ENCODE measurements at places on chromosomes 3 and 15.

DNA sequence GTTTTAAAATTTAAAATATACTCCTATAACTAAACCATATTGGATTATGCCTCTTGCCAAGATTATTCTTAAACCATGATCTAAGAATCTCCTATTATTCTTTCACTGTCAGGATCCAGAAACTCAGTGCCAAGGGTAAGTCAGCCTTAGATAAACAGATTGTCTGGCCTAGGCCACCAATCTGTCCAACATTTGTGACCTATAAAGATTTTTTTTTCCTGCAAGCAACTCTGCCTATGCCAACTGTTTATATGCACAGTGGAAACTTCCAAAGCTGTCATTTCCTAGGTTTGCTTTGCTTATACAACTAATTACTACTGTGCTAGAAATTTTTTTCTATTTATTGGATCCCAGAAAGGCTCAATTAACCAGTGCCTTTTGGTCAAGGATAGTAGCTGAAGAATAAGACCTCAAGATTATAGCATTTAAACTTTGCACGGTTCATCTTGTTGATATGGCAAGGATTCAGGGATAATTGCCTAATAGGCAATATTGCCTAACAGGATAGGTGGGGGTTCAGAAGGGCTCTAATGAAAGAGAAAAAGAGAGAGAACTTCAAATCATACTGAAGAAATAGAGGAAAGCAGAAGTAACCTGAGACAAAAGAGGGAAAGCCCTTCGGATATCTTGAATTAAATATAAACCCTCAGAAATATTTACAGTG, 22.8 kb downstream of the GAP43 start:
- DNase-seq = no peak

GRCh38 chr3:56704706-56705105, 21.6 kb upstream of the TASOR start:
- DNase-seq = no peak

- no peak for DNase-seq
Observed at GRCh38 chr15:78712797-78713515, 71.9 kb upstream of the CHRNB4 start.

DNA sequence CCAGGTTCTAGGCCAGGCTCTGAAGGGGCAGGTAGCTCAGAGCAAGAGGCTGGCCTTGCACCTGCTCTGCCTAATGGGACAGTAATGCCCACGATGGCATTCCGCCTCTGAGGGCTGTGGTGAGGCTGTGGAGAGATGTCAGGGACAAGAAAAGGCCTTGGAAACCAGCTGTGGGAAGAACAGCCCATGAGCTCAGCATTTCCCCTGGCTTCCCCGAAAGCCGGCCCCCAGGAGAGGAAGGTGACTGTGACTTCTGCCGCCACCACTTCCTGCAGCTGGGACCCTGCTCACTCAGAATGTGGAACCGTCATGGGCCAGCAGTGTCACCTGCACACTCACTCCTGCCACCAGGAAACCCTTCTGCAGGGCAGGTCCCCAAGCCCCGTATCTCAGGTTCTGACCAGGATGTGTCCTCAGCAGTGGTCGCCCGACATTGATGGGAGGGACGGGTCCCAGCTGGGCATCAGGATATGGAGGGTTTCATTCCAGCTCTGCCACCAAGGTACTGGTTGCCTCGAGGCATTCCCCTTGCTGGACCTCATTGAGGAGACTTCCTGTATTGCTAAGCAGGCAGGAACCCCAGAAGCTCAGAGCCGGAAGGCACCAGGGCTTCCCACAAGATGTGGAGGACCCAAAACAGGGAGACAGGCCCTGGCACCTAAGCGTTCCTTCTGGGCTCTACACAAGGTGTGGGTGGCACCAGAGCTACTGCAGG, 30.7 kb downstream of the SEMA7A start:
- peak; percentile 11 for DNase-seq

DNA sequence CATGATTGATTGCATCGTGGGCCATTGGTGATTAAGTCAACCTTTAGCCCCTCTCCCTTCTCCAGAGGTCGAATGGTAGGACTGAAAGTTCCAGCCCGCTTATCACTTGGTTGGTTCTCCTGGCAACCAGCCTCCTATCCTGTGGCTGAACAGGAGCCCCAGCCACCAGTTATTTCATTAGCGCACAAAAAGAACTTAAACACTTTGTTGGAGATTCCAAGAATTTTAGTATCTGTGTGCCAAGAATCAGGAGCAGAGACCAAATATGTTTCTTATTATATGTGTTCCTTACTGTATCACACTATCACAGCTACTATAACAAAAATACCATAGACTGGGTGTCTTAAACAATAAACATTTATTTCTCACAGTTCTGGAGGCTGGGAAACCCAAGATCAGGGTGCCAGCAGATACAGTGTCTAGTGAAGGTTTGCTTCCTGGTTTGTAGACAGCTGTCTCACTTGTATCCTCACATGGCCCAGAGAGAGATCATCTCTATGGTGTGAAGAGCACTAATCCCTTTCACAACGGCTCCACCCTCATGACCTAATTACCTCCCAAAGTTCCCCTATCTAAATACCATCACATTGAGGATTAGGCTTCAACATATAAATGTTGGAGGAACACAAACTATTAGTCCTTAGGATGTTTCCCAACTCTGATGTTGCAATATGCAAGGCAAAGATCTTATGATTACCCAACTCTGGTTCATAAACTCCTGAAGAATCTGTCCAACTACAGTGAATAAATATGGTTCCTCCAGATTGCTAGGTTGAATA, 30.5 kb upstream of the APH1B start:
- no peak for DNase-seq

DNA sequence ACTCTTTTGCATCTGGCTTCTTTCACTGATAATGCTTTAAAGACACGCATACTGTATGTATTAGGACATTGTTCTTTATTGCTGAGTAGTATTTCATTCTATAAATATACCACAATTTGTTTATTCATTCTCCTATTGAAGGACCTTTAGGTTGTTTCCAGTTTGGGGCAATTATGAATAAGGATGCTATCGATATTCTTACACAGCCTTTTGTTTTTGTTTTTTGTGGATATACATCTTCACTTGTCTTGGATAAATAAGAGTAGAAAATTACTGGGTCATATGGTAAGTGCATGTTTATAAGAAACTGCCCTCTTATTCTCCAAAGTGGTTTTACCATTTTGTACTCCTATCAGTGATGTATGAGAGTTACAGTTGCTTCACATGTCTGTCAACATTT, 61.8 kb upstream of the GOLGA6B start:
- no peak for DNase-seq

- no peak for DNase-seq
Observed at GRCh38 chr3:12828751-12829150, 12.6 kb downstream of the RPL32 start.

DNA sequence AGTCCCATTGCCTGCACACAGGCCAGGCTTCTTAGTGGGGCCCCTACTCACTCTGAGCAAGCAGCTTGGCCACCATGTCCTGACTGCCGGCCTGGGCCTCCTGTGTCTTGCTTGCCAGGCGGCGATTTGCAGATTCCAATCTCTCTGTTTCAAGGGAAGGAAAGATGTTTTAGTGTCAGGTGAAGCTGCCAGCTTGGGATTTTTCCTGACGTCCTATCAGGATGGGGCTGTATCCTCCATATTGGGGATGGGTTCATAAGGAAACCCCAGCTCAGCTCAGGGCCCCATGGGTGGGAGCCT, 8.5 kb downstream of the AMOTL2 start:
- no peak for DNase-seq

- DNase-seq = no peak
Observed at GRCh38 chr3:58082047-58082446, 73.8 kb downstream of the FLNB start.

GRCh38 chr15:71066983-71067382, 48.3 kb upstream of the THSD4 start:
- no peak for DNase-seq

- no peak for DNase-seq
Observed at GRCh38 chr3:452221-452620, 255.7 kb downstream of the CHL1 start.

- no peak for DNase-seq
Observed at GRCh38 chr3:16174026-16174355, 489 bp upstream of the GALNT15 start.

DNA sequence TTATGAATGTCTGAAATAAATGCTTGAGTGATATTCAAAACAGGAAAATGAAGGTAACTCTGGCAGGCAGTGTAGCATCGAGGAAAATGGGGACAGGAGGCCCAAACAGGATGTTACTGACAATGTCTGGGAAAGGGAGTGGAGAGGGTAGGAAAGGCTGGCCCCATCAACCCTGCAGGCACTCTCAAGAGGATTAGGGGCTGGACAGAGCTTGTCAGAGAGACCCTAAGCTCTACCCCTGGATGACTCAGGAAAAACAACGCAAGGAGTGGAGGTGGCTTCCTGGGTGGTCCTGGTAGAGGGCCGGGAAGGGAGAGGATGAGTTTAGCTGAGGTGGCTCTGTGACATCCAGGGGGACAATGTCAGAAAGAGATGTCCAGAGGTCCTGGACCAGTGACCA, 106.0 kb downstream of the RYK start:
- DNase-seq = no peak

DNA sequence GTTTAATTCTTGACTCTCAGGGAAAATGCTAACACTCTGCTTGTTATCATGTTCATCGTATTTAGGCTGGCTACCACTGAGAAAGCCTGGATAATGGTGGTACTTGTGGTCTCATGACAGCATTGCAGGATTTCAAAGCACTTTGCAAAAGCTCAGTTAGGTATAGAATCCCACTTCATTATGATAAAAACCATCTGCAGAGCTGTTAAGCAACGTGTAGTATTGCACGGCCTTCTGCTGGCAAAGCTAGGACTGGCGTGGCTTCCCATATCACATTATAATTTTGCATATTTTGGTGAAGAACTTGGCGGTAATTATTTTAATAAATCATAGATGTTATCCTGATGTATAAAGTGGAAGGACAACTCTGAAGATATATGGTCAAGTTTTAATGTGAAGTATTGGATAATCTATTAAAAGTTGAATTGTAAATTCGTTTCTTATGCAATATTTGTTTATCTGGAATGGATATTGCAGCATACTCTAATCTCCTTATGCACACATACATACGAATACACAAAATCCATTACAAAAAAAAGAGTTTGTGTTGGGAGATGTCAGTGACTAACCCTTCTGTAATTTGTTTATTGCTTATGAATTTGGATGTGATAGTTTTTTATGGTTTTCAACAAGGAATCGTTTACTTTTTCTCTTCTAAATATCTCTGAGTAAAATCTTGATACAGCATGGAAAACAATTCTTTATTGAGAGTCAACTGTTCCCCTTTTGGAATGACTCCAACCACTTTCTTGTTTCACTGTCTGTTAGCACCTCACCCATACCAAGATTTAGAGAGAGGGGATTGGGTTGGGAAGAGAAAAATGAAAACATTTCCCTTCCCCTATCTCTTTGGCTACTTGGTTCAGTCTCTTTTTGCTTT, 9.2 kb downstream of the RAB8B start:
- DNase-seq = no peak

DNA sequence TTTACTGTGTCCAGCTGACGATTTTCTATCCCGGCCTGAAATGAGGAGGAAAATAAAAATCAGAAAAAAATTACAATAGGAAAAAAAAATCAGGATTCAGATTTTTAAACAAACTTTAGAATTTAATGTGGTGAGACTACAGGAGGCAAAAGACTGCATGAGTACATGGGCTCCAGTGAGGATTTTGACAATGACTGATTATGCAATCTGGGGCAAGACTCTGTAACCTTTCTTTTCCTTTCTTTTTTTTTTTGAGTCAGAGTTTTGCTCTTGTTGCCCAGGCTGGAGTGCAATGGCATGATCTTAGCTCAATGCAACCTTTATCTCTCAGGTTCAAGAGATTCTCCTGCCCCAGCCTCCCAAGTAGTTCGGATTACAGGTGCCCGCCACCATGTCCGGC, 29.9 kb downstream of the SPG11 start:
- no peak for DNase-seq

- DNase-seq = no peak
Observed at GRCh38 chr3:123586131-123586530, 1.3 kb upstream of the HACD2 start.

DNA sequence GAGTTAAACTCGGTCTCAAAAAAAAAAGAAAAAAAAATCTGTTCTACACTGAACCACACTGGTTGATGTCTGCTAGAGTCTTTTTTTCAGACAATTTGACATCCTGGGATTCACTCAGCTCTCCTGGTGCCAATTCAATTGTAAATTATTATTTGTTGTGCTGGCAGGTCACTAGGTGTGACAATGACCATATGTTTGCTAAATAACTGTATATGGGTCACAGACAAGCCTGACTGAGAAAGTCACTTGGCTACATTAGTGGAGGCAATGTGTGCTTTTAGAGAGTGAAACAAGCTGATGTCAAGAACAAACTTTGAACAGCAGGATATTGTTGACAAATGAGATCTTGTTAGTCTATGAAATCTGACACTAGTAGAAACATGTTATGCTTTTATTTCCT, 1379.1 kb downstream of the ZPLD1 start:
- DNase-seq = no peak

DNA sequence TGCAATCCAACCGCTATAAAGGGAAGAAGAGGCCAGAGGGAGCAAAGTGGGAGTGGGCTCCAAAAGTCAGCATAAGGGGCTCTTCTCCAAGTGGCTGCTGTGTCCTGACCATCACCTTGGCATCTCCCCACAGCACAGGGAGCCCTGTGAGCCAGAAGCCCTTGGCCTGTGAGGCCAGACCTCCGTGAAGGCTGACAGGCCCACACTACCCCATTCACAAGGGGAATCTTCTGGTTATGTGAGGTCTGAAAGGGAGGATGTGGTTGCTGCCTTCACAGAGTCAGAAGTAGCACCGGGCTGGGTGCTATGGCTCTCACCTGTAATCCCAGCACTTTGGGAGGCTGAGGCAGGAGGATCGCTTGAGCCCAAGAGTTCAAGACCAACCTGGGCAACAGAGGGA, 2.6 kb upstream of the ULK3 start:
- DNase-seq = no peak

- DNase-seq = no peak
Observed at GRCh38 chr3:64093825-64094712, 70.8 kb upstream of the PSMD6 start.

DNA sequence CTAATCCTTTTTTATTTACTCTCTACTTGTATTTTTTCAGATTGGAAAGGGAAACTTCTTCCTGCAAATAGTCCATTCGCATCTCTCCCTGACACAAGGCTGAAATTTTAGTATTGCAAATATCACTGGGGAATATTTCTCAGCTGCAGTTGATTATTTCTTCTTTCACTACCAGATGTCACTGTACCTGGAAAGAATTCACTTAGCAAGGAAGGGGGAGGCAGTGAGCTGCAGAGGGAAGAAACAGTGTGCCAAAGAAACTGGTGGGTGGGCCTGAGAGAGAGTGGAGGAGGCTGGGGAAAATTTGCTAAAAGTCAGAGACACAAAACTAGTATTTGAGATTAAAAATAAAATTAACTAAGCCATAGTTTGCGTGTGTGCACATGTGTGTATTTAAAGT, 142.3 kb upstream of the STT3B start:
- no peak for DNase-seq
